Suprapubic skin (tissue), 4 donors: ENCODE measurements at places on chromosomes 4 and X.

GRCh38 chr4:140355288-140355687 is 18.2 kb upstream of the SCOC start:
- no peak for DNase-seq

- DNase-seq = no peak
Observed at GRCh38 chr4:89303814-89304388, 3.7 kb downstream of the GPRIN3 start.

DNA sequence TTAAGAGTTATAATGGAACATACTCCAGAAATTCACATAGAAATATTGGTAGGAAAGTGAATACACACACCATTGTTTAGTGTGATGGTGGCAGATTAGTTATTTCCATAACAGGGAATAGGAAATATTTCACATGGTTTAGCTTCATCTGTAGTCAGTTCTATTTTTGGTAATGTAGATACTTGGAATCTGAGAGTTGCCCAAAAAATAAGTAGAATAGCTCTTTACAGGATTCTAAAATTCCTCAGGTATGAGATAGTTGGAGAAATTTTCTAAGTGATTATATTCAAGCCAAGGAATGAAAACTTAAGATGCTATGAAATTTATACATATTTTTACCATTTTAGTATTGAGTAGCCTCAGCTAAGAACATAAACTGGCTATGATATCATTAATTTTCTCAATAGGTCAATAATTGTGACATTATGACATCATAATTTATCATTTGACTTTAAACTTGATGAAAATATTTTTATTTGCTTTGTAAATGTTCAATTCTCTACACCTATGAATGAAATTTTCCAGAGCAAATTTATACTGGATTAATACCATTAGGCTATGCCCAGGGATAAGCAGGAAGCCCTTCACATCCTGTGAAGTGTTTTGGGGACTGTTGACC is 35.8 kb downstream of the CPEB2 start:
- no peak for DNase-seq

DNA sequence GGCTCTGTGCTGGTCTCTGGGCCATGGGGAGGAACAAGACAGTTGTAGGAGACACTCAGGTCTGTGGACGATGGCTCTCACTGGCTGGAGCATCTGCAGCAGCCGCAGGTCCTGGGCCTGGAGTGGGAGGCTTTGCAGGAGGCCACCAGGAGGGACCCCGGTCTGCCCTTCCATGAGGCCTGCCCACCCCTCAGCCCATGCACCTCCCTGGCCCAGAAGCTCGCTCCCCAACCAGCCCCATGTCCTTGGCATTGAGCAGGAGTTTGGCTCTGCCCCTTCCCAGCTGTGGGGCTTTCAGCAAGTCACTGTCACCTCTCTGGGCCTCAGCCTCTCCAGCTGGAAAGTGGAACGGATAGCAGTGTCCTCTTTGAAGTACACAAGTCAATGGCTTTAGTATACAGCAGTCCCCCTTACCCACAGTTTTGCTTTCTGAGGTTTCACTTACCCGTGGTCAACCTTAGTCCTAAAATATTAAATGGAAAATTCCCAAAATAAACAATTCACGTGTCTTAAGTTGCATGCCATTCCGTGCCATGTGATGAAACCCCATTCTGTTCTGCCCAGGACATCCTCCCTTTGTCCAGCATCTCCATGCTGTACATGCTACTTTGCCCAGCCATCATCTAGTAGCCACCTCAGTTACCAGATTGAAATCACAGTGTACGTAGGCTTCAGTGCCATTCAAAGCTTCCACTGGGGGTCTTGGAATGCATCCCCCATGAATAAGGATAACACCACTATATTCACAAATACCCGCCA is 104.0 kb downstream of the CPZ start:
- DNase-seq = no peak

DNA sequence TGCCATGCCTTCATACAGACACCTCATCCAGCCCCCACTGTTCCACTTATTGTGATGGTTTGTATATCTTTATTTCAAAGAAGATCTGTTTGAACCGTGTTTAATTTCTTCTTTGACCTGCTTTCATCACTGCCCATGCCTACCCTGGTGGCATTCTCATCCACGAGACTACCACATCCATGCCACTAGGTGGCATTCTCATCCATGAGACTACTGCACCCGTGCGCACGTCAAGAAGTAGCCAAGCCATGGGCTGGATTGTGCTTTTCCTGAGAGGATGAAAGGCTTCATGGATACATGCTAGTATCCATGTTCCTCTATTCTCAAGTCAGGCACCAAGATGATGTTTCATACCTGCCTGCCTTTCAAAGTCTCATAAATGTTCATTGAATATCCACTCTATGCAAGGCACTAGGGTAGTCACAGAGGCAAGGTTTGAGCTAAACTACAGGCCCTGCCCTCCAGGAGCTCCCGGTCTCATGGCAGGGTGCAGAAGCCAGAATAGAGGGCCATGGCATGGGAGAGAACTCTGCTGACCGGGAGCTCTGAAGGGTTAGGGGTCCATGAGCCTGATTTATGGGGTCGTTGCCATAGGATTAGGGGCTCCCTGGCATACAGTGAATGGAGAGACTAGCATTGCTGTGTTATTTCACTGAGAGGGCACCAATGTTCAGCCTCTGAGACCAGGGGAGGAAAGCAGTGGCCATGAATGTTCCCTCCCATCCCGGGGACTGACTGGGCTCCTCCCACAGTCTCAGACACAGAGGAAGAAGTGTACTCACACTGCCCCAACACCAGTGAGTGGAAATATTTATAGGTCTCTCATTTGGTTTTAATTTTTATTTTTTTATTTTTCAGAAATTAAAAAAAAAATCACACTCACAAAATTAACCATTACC is 24.8 kb upstream of the EOLA2 start:
- DNase-seq = no peak

- no peak for DNase-seq
Observed at GRCh38 chrX:71618303-71618721, at the start of gene CXCR3. Gene CXCR3, minus strand, starts transcription at chrX:71618511. Its CDS starts 62 bp downstream, at chrX:71618449.

DNA sequence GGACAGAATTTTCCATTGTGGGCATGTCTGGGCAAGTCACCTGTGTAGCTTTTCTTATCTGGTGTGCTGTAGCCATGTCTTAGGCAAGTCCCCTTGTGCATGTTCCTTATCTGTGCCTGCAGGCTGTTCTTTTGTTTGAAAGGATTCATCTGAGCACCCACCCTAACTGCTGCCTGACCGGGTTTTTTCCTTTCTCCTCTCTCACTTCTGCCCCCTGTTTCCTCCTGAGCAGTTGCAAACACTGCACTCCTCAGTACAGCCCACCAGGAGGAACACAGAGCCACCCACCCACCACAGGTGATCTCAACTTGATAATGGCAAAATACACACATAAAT is 29.2 kb upstream of the IL9R start:
- DNase-seq = no peak

GRCh38 chrX:20527558-20528011 is 260.9 kb upstream of the RPS6KA3 start:
- no peak for DNase-seq
